ENCODE measurements at places on chromosomes 5 and 9.

DNA sequence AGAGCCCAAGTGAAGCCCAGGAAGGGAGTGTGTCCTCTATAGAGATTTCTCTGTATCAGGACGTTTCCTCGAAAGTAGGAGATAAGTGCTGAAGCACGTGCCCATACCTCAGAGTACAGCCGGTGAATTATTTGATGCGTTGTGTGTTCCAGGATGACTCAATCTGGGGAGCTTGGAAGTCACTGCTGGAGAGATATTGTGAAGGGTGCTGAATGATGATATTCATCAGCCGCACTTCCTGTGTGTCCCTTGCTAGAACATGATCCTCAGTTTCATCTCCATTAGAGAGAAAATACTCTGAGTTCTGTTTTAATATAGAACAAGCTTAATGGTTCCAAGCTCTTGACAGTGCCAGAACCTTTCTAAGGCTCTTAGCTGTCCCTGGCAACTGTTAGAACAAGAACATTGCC, 402.3 kb upstream of the ADAMTSL1 start:
- DNase-seq, result no peak

DNA sequence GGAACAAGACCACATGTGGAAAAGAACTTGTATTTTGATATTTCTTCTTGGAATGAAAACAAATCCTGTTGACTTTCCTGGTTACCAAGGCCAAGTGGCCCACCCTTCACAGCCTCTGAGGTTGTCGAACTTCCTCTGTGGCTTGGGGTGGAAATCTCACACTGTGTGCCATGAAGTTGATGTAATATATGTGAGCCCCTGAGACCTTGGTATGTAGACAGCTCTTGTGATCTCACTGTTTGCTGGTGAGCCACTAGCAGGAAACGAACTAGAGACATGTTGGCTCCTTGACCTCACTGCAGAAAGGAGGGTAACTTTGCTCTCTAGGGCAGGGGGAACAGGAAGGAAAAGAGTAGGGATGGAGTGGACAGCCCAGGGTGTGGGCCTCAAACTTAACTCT, 159.4 kb downstream of the ARHGAP26 start:
- DNase-seq, result no peak

- no peak for DNase-seq
Measured at GRCh38 chr9:120413121-120414048, 166.6 kb downstream of the CDK5RAP2 start.

- no peak for DNase-seq
Measured at GRCh38 chr5:112708103-112708622, 29.5 kb upstream of the APC start.

- DNase-seq, result no peak
Measured at GRCh38 chr9:4739587-4740387, 1.2 kb downstream of the AK3 start.

GRCh38 chr9:98488571-98489312, 220.0 kb downstream of the GABBR2 start:
- DNase-seq, result no peak

DNA sequence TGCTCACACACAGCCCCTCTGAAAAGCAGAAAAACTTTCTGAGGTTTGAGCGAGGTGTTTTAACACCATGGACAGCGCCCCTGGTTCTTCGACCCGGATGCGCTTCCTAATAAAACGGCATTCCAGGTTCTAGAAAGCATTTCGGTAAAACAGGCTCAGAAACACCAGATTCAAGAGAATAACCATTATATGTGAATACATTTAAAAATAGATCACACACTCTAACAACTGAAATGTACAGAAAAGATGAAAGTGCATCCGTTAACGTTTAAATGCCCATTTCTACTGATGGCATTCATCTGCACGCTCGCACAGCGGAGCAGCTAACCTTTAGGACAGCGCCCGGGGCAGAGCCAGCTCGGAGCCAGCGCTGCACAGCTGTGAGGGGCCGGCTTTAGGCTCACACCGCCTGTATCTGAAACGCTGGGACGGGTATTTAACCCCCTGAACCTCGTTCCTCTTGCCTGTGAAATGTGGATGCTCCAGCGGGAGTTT, 26.3 kb upstream of the TENT4A start:
- no peak for DNase-seq

DNA sequence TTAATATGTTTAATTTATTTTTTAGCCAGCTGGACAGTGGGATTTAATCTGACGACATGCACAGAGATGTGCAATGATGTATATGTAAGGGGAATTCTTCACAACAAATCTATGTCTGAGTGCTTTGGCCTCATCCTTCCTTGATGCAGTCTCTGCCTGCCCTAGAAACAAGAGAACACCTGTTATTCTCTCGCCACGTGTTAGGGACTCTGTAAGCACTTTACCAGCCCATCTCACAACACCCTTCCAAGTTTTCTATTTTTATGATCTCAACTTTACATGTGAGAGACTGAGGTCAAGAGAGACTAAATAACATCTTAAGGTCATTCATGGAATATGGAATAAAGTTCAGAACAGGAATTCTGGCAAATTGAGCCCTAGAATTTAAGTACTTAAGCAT, 123.0 kb upstream of the GAS1 start:
- DNase-seq, result no peak

GRCh38 chr5:23001120-23001519, 148.0 kb upstream of the CDH12 start:
- DNase-seq, result no peak

DNA sequence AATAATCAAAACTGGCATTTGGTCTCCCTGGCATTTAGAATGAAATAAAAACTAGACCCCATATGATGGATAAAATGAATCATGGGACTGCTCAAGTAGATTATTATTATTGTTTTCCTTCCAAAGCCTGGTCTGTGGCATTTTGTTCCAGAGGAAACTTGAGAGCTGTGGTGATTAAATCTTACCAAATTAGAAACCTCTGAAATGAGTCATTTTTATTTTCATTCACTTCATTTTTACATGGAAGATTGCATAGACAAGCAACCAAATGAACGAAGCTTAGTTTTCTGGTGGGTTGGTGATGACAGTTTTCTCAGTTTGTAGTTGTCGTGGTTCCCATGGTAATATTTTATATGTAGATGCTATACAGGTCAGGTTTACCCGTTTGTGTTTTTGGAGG, 23.4 kb downstream of the PAM start:
- DNase-seq, result no peak

- peak; percentile 37 for DNase-seq
Measured at GRCh38 chr5:33441241-33442177, 744 bp downstream of the TARS1 start.

GRCh38 chr5:52786949-52787599, 642 bp upstream of the ITGA1 start:
- DNase-seq, result no peak

- DNase-seq, result no peak
Measured at GRCh38 chr9:137715321-137715720, 96.5 kb downstream of the EHMT1 start.

GRCh38 chr5:143921525-143922311, 109.8 kb downstream of the HMHB1 start:
- no peak for DNase-seq

- no peak for DNase-seq
Measured at GRCh38 chr5:36496471-36496870, 109.9 kb upstream of the SLC1A3 start.

- DNase-seq, result no peak
Measured at GRCh38 chr5:60196385-60197113, 303.0 kb upstream of the PDE4D start.

DNA sequence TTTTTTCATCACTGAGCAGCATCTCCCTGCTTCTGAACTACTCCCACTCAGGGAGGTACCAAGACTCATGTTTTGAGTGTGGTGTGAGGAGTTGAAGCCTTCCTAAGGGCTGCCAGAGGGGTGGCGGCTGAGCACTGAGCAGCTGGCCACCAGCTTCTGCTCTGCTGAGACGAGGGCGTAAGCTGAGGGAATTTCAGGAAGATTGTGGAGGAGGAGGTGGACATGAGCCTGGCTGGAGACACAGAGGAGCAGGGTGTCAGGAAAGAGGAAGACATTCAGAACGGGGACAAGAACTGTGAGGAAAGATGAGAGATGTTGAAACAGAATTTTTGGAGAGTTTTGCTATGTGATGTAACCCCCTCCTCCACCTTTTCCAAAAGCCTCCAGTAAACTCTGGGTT, 7.8 kb downstream of the LCP2 start:
- DNase-seq, result no peak

DNA sequence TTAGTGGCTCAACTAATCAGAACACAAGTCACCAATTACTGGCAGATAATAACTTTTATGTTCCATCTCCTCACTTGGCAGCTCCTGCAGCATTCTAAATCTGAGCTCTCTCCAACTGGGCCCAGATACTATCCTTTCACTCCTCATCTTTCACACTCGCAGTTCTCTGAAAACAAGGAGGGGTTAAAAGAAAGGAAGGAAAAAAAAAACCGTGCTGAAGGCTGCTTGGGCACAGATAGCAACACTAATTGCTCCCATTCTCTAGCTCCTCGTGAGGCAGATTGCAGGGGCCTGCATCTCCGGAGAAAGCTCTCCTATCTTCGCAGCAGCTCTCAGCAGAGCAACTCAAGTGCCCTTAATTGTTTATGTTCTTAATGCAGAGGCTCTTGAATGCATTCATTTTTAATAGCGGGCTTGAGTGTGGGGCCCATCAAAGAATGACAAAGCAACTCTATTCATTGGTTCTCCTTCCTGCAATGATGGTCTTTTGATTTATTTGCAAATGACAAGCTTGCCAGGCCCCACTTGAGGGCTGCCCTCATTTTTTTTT, 23.9 kb downstream of the TLE1 start:
- no peak for DNase-seq

GRCh38 chr5:150320044-150320613, 17.4 kb upstream of the ARSI start:
- DNase-seq, result no peak

GRCh38 chr9:8179381-8180053, 379.9 kb upstream of the DMAC1 start:
- no peak for DNase-seq

DNA sequence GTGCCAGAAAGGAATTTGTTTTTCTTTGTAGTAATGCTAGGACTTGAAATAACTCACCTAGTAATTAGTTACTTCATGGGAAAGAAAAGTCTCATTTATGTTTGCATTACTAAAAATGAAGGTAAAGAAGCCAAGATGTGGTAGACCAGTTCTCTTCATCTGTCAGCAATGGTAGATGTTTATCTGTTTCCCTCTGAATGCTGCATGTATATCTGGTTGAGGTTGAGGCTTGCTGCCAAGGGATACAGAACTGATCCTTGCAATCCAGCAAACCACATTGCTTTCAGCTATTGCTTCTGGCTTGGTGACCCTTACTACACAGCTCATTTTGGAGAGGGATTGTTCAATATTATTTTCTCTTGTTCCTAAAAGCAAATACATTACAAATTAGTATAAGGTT, 73.6 kb downstream of the ZNF474 start:
- no peak for DNase-seq

- DNase-seq, result no peak
Measured at GRCh38 chr9:4814913-4815312, 22.2 kb downstream of the RCL1 start.

DNA sequence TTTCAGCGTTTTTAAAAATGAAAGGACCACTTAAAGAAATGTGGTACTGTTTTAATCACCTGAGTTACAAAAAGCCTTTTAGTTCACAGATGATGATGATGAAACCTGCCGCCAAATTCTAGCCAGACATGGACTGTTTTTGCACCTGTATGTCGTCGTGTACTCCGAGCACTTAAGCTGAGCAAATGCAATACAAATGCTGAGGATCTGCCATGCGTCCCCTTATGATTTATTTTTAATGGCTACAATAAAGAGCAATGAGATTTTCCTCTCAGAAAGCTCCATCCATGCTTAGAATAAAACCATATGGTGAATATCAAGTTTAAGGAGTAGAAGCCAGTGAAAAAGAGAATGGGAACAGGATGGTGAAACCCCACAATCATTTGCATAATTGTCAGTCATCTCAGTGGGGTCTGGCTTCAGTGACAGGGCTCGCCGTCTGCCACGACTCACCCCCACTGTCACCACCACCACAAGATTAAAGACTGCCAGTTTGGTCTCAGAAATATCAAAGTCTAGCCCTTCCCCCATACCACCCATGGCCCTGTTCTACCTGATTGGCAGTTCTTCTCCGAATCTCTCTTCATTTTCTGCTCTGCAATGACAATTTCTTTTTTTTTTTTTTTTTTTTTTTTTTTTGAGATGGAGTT, 159.9 kb downstream of the GOLPH3 start:
- no peak for DNase-seq

DNA sequence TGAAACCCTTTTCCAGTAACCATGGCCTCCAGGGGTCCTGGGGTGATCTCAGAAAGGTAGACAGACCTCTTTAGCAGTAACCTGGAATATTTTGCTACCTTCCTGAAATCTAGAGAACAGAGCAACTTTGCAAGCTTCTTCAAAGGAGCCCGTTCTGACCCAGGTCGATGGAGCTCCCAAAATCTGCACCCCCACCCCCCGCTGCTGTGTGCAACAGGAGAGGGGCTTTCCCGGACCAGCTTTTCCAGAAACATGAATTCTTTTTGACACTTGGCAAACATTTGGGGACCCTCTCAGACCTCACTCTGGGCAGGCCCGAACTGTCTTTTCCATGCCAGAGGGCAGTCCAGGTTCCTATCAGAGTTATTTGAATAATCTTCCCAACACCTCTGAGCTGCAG, 65.3 kb downstream of the KCNIP1 start:
- DNase-seq, result no peak

- no peak for DNase-seq
Measured at GRCh38 chr5:125316391-125316790, 570.0 kb upstream of the ZNF608 start.

DNA sequence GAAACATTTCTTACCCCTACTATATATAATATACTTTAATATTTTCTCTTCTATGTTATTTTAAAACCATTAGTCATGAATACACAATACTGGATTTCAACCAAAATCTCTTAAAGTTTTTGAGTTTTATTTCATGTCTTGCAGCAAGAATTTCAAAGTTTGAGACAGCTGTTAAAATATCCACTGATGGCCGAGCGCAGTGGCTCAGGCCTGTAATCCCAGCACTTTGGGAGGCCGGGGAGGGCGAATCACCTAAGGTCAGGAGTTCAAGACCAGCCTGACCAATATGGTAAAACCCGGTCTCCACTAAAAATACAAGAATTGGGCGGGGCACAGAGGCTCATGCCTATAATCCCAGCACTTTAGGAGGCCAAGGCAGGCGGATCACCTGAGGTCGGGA, 59.7 kb upstream of the DAPK1 start:
- DNase-seq, result no peak

DNA sequence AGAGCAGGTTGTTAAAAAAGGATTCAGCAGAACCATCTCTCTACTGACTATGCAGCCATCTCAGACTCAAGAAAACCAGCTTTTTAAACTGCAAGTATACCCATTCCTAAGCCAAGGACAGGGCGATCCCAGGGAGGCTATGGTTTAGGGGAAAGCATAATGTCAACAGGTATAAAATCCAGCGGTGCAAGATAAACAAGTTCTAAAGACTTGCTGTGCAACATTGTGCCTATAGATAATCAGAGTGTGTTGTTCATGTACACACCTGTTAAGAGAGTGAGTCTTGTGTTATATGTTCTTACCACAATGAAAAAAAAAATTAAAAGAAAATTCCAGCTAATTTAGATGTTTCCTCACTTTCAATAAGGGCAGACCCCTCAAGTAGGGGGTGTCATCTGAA, 63.6 kb upstream of the DIRAS2 start:
- DNase-seq, result no peak
